Hippocampal formation (tissue), 2 donors: ENCODE measurements at places on chromosomes 7 and 10.

DNA sequence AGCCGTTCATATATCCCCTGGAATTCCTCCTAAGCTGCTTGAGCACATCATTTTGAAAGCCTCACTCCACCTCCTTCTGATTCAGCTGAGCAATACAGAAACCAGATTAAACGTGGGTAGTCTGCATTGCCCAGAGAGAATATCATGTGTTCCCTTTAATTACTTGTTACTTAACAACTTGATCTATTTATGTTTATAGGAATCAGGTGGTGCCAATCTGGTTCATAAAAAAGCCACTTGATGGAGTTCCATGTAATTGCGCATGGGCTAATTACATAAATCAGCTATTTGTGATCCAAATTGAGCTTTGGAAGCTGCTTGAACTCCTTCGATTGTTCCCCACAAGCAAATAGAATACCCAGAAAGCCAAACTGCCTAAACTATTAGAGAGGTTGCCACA is 114.7 kb upstream of the ADCY1 start:
- DNase-seq: no peak

GRCh38 chr10:131196176-131196885 is 115.2 kb downstream of the TCERG1L start:
- no peak for DNase-seq

GRCh38 chr10:127797339-127797738 is 60.4 kb downstream of the FOXI2 start:
- DNase-seq: no peak

DNA sequence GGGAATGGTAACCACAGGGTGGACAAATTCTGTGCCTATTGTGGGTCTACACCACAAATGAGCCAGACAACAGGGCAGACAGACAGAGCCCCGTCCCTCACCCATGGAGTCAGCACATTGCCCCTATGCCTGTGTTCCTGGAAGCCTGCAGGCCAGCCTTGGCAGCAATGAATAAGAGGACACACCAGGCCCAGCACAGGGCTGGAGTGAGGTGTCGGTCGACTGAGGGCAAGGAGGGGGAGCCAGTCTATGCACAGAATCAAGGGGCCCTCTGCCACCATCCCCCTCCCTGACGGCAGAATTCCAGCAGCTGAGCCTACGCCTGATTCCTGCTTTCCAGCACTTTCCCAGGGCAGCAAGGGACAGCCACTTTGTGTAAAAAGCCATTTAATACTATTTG is 98.2 kb downstream of the CALN1 start:
- DNase-seq: no peak

DNA sequence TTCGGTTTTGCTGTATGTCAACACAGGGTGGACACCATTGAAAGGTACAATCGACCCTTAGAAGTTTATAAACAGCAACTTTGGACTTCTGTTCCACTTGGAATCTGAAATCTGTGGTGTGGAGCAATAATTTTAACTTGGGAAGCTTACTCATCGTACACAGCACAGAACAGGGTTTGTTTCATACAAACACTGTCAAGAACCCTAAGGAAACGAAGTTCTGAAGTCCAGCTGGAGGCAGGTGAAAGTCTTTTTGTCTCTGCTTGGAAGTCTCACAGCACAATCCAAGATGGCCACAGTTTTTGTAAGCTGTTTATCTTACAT is 31.5 kb downstream of the NMT2 start:
- no peak for DNase-seq

DNA sequence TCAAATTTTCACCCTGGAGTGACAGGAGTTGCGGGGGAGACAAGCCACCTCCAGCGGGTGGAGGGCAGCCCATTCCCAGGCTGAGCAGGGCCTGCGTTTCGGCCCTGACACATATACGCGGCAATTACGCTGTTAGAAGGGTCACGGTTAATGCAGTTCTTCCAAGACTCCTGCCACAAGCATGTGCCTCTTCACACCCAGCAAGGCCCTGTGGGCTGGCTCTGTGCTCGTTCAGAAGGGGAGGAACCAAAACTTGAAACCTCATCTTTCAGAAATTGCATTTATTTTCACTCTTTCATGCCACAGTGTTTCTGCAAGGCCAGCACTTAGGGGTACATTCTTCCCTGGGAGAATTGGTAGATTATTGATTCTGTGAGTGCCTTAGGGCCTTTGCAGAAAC is 24.7 kb downstream of the LRMDA start:
- no peak for DNase-seq

GRCh38 chr10:71437537-71438092 is 40.9 kb downstream of the CDH23 start:
- DNase-seq: no peak

DNA sequence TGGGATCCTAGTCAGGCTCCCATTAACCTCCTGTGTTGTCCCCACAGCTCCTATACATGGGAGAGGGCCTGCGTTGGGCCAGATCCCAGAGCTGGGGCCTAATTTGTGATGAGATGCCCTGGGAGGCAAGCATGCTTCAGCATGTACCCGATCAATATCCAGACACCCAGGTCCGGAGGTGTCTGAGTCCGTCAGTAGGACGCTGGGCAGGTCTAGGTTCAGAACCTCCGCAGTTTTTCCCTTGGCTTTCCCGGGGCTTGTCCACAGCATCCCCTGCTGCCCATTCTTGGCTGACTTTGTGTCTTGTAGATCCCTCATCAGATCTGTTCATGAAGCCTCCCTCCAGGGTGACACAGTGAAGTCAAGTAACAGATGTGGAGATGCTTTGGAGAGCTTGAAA is 32.7 kb upstream of the RBAK start:
- no peak for DNase-seq

- no peak for DNase-seq
Measured at GRCh38 chr10:64271983-64272382, 750.8 kb downstream of the REEP3 start.

DNA sequence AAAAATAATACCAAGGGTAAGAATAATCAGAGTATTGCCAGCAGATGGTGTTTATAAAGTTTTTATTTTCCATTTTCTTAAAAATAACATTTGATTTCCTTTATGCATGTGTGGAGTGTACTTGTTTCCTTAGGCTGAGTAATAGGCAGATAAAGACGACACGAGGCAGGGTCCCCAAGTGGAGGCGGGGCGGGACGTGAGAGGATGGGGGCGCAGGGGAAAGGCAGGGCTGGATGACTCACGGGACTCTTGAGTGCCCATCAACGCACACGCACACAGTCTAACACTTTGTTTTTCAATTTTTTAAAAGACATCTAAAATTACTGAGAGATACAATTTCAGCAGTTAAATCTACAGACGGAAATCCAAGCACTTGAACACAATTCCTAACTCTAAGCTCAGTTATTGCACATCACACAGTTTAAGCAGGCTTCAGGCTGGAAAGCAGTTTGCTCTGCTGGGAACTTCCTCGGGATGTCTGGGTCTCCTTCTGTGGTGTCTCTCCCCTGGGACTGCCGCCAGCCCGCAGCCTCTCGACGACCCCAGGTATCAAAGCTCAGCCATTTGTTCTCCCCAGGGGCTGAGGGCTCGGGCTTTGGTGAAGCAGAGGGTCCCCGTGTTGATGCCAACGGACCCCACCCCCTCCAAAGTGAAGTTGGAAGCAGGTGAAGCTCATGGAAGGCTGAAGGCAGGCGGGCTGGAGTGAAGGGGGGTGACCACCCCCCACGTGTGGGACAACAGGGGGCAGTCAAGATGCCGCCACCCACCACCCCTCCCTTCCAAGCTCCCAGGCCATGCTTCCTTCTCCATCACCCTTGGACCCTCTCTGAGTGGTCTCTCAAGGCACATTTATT is 29.1 kb downstream of the SPOCK2 start:
- DNase-seq: no peak

DNA sequence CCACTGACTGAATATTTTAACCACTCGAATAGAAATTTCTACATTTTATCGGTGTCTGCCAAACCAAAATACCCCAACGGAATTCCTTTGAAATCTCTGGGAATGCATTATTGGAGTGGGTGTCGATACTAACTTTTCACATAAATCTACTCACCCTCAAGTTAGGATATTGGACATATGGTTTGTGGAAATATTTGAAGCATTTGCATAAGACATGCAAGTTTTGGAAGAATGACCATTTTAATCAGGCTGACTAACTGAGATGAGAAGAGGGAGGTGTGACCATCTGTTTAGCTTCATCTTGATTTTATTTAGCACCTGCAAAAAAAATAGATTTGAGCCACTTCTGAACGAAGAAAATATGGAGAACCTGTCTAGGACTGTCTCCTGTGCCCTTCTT is 61.2 kb downstream of the KLF6 start:
- no peak for DNase-seq

DNA sequence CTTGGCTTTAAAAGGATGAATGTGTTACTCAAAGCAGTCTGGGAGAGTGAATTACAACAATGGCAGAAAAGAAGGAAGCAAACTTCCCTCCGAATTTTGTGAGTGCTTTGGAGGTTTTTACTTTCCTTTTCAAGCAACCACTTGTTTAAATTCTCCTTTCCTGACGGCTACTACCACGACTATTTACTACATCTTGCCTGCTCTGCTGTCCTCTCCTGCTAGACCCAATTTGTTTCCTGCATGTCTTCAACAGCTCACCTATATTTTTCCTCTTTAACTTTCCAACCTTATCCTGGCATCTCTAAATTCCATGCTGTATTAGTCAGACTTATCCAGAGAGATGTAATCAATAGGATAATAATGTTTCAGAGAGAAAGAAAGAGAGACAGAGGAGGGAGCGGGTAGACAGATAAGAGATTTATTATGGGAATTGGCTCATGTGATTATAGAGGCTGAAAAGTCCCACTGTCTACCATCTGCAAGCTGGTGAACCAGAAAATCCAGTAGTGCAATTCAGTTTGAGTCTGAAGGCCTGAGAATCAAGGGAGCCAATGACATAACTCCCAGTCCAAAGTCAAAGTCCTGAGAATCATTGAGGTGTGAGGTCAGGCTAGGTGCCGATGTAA is 42.8 kb upstream of the SLC13A1 start:
- no peak for DNase-seq

DNA sequence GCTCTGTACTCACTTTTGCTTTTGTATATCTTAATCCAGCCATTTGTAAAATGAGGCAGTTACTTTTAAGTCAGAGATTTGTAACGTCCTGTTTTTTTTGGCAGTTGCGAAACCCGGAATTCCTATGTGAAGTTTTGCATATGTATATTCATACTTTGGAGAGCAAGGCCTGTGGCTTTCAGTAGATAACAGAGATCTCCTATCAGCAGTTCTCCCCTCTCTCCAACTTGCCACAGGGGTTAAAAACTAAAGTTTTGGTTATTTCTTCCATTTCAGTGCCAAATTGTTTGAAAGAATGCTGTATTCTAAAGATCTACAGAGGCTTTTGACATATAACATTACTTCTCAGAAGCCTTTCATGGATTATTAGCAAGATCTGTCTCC is 102.4 kb downstream of the EXOC4 start:
- DNase-seq: no peak

DNA sequence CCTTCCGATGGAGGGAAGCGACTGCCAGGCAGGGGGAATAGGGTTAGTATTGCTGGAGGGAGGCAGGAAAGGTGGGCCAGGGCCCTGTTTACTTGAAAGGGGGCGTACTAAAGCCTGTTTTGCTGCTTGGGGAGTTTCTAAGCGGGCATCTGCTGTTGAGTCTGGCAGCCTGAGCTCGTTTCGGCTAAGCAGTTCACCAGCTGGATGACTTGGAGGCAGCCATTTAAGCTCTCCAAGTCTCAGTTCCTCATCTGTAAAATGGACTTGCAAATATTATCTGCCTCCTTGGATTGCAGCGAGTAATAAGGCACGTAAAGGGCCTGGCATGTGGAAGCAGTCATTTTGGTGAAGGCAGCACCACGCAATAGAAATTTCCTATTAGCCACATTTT is 44.0 kb downstream of the LDB3 start:
- peak; percentile 4 for DNase-seq

- DNase-seq: no peak
Measured at GRCh38 chr7:27917774-27918314, 177.9 kb downstream of the TAX1BP1 start.

DNA sequence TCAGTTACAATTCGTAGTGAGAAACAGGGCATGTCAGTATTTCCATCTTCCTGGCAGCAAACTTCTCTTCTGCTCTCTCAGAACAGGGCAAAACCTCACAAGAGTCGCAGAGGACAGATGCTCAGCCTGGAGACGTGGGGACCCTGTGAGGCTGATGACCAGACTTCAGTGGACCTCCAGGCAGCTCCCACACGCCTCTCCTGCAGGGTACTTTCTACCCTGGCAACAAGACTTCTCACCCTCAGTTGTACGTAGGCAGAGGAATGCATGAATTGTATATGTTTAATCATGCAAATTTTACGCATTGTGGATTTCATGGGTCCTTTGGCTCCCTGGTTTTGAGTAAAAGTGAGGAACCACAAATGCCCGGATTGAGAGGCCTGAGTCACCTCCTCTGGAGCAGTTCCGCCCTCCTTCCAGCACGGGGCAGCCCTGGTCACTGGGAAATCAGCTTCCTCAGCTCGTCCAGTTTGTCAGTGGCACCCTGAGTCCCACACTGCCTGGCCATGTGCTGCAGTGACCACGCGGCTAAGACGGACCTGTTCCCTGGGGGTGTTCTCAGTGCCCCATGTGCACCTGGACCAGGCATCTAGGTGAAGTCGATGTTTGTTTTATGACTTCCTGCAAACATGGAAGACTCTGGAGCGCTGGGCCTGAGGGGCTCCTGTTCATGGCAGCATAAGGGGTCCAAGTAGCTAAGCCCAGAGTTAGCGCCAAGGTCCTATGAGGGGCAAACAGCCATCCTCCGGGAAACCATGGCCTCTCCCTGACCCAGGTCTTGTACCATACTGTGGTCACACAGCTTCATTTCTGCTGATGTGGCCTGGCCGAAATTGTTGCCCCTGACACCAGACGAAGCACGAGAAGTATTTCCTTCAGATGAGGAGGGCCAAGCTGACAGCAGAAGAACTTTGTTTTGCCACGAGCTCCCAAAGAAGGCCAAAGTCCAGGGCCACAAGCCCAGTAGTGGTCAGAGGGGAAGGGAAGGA is 165.1 kb downstream of the TNS3 start:
- DNase-seq: no peak

GRCh38 chr7:94335586-94335985 is 59.1 kb upstream of the COL1A2 start:
- no peak for DNase-seq

DNA sequence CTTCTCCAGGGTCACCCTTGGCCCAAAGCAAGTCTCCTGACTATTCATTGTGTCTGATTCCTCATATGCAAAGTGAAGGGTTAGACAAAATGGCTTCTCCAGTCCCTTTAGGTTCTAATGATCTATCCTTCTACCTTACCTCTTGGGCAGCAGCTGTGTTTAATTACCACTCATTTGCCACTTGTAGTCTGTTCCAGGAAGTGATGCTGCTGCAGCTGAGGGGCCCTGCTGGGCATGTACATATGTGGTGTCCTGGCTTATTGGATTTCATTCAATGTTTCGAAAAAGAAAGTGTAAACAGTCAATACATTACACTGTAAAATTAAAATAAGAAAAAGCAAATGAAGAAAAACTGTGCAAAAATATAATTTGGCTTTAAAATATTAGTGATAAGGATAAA is 36.6 kb downstream of the SCIN start:
- no peak for DNase-seq

DNA sequence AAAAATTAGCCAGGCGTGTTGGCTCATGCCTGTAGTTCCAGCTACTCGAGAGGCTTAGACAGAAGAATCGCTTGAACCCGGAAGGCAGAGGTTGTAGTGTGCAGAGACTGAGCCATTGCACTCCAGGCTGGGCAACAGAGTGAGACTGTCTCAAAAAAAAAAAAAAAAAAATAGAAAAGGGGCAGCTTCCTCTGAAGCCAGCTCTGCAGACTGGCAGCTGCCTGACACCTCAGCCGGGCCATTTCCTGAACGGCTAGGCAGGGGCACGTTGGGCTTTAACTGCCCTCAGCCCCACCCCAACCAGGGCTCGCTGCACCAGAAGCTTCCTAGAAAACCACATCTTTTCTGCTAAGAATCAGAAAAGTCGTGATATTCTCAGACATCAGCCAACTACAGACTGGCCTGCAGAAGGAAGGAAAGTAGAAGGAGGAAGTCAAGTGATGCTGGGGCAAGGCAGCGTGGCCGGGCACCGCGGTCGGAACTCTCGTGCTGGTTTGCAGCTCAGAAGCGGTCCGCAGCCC is 38.0 kb downstream of the PRKAG2 start:
- DNase-seq: no peak
